ENCODE measurements at places on chromosomes 13 and 19.
A peak's percentile ranks its signal among the peaks of the same experiment; 100 is the strongest.

GRCh38 chr19:13118424-13119193, 545 bp downstream of the NACC1 start:
- no peak for DNase-seq

DNA sequence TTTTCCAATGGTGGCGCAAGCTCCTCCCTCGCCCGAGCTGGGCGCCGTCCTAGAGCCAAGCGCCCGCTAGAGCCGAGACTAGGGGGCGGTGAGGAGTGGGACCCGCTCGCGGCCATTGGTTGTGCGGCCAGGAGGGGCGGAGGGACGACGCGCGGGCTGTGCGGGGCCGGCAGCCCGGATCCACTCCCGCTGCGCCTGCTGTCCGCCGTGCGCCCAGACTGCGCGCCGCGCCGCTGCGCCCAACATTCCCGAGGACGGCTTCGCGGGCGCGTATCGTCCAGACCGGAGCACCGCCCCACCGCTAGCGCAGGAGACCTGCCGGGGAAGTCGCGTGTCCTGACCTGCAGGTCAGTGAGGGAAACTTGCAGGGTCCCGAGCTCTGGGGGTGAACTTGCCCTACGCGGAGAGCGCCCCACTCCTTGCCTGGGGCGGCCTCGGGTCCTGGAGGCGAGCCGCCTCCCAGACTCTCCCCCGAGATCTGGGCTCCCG, at the start of gene SERTM1:
Gene SERTM1, plus strand, starts transcription at position 183 of the 489 bp plus-strand sequence. CDS start 21,059 bp downstream, outside the sequence.
- DNase-seq, result no peak

DNA sequence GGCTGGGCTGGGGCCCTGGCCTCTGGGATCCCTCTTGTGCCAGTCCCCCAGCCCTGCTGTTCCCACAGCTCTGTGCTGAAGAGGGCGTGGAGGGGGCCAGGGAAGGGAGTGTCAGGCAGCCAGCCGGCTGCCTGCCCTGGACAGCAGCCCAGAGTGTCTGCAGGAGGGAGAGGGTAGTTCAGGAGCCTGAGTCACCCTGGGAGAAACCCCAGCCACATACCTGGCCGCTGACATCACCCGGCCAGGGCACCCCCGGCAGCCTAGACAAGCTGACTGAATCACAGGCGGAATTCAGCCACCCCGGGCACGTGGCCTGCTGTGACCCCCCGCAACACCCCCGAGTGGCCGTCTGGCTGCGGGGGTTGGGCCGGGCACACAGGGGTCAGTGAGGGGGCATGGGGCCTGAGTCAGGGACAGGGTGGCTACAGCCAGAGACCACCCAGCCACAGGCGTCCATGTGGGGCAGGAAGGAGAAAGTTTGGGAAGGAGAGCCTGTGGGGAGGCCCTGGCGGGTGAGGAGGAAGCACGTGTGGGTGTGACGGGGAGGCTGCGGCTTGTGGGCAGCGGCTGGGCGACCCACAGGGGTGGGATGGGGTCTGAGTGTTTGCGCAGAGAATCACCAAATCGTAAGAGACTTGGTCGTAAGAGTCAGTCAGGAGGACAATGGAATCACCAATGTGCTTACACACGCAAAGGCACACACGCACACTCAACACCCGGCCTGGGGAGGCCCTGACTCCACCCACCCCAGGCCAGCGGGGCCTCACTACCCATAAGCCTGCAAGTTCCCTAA, 11.9 kb upstream of the FOSB start:
- DNase-seq, result peak; percentile 98

DNA sequence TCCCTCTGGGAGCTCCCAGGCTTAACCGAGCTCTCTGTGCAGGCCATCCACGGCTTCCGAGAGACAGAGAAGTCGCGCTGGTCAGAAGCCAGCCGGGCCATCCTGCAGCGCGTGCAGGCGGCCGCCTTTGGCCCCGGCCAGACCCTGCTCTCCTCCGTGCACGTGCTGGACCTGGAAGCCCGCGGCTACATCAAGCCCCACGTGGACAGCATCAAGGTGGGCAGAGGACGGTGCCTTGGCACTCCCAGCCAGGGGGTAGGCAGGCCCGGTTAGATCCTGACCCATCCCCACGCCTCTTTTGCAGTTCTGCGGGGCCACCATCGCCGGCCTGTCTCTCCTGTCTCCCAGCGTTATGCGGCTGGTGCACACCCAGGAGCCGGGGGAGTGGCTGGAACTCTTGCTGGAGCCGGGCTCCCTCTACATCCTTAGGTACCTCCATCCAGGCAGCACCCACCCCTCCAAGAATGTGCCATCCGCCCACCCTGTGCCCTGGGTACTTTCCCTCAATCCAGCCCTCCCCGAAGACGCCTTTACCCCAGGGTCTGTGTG, 1.5 kb downstream of the PSPN start:
- DNase-seq, result no peak

- peak; percentile 60 for DNase-seq
These were observed 17.0 kb upstream of the TMEM255B start for GRCh38 chr13:113742000-113742441.

DNA sequence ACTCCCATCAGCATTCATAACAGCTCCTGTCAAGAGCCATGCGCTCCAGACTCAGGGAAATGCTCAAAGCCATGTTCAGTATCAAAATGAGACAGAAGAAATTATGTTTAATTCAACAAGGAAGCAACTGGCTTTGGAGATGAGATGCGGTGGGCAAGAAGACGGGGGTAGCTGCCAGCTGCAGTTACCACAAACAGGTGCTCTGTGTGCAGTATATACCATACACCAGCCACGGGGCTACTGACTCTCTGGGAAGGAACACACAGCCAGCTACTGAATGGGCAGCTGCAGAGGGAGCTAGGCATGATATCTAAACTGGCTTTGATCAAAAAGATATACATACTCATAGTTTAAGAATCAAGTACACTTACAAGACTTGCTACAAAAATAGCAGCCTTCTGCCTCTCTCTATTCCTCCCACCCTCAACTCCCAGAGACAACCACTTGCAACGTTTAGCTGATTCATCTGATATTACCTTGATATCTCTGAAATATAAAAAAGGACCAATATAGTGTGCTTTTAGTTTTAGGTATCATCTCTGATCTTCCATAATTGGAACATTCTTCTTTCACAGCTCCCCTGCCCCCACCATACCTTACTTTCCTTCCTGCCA, 593.0 kb downstream of the UQCRFS1 start:
- no peak for DNase-seq

- DNase-seq, result no peak
These were observed 696 bp downstream of the ZNF460 start for GRCh38 chr19:57280962-57281400.

DNA sequence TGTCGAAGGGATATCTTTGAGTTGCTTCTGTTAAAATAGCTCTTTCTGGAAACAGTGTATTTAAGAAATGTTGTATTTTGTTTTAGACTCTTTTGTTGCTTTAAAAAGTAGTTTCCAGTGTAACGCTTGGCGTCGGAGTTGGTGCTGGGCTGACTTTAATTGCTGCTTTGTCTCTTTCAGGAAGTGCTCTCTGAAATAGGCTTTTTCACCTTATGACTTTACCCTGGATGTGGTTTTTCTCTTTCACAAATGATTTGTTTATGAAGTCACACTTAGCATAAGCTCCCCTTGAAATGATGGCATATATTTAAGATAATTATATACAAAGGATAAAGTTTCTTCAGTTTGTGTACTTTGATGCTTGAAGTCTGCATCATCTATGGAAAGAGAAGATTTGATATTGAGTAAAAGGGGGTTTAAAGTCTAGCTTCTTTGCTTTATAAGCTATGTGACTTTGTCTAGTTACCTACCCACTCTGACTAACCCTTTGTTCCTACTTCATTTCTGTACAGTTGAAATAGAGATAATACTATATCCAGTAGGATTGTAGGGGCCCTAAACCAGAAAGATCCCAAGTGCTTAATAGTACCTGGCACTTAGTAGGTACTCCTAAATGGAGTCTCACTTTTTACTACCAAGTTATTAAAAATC, at the start of gene GPR18:
Gene GPR18, minus strand, starts transcription at position 170 of the 651 bp plus-strand sequence. CDS start 2,507 bp downstream, outside the sequence.
- DNase-seq, result no peak

DNA sequence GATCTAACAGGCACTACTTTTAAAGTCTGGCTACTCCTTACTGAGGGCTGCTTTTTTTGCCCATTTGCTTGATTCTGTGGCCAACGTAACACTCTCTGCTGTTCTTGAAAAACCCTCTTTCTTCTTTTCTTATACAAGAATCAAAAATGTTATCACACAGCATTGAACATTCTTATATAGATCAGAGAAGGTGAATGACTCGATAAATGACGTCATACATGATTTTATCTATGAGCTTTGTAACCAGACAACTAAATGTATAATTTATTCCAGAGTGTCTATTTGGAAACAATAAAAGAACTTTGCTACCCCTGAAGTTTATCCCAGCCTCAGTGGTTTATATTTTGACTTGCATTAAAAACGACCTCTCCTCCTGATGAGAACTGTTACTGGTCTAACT, 12.4 kb downstream of the RFX2 start:
- DNase-seq, result no peak

DNA sequence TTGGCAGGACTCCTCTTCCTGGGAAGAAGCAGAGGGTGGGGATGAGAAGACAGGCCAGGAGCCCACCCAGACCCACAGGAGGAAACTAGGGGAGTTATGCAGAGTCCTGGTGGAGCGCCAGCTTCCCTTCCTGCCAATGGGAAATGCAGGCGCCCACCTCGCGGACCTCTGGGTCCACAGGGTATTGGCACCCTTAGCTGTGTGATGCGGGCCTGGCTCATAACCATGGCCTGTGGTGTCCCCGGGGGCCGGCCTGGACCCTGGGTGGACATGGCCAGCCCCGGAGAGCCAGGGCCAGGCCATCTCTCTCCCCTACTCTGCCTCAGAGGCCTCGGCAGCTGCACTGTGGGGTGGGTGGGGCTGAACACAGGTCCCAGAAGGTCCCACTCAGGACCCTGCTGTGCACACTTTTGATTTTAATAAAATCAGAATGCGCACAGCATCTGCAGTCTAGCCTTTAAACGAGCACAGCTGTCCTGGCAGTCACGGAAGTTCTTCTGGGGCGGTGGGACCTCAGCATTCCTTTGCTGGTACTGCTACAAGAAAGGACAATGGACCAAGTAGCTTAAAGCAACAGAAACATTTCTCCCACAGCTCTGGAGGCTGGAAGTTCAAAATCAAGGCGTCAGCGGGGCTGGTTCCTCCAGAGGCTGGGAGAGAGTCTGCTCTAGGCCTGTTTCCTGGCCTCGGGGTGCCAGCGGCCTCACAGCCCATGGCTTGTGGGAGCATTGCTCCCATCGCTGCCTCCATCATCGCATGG, 1.8 kb downstream of the F10 start:
- DNase-seq, result no peak

DNA sequence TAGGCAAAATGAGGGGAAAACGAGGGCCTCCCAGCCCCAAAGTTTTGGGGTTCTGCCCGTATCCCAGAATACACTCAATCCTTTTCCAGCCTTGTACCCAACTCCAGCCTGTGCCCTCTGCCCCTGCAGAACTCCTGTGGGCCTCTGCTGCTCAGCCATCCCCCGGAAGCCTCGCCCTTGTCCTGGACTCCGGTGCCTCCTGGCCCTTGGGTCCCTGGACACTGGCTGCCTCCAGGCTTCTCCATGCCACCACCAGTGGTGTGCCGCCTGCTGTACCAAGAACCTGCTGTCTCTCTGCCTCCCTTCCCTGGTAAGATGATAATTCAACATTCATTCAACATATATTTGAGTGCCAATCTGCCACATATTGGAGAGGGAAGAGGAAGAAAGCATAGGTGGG, 3.8 kb downstream of the DMRTC2 start:
- no peak for DNase-seq

- no peak for DNase-seq
These were observed 9.8 kb upstream of the LGALS16 start for GRCh38 chr19:39645800-39646411.

GRCh38 chr19:2254064-2254872, 1.9 kb downstream of the JSRP1 start:
- no peak for DNase-seq

GRCh38 chr19:51461723-51462161, 3.5 kb upstream of the SIGLEC8 start:
- no peak for DNase-seq

DNA sequence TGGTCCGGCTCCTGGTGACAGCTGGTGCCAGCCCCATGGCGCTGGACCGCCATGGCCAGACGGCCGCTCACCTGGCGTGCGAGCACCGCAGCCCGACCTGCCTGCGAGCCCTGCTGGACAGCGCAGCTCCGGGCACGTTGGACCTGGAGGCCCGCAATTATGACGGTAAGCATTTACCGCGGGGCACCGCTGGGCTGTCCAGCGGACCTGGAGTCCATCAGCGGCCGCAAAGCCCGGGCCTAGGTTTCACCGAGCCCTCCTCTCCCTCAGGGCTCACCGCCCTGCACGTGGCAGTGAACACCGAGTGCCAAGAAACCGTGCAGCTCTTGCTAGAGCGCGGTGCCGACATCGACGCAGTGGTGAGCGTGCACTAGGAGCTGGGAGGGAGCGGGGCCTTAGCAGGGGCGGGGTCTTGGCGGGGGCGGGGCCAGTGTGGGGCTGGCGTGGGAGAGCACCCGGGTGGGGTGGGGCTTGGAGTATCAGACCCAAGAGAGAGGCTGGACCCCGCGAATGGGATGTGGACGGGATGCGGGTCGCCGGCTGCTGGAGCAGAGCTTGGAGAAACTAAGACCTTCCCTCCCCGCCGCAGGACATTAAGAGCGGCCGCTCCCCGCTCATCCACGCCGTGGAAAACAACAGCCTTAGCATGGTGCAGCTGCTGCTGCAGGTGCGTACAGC, 8.7 kb downstream of the BCL3 start:
- peak; percentile 71 for DNase-seq

- DNase-seq, result no peak
These were observed 31.8 kb downstream of the EFNA2 start for GRCh38 chr19:1317274-1318003.

GRCh38 chr19:5850743-5851293, 431 bp downstream of the FUT3 start:
- DNase-seq, result peak; percentile 36

- DNase-seq, result no peak
These were observed 83.6 kb downstream of the FGF14 start for GRCh38 chr13:102318233-102318632.

DNA sequence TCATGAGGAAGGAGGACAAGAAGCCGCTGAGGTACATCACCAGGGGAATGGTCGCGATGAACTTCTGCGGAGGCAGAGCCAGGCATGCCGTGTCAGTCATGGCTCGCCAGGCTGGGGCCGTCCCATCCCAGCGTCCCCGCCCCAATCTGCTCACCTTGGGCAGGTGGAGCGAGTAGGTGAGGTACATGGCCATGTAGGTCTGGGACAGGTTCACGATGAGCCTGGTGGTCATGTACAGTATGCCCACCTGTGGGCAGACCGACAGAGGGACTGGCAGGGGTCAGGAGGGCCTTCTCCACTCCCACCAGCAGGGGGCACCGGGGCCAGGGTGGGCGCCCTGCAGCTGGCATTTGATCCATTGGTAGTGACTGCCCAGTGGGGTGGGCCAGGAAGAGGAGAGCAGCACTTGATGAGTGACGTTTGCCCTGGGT, 8.3 kb downstream of the TEKTIP1 start:
- no peak for DNase-seq
